BJ (cell line): ENCODE measurements at places on chromosomes 2 and 18. TPM values are rescaled to one million over a fixed set of nuclear protein-coding genes. Genes with fewer than 3 reads are reported as not detected.

The TAF4B gene
- polyA plus RNA-seq, result 1.1 TPM in 2 replicates

The MC4R gene
- not detected in 2 replicates for polyA plus RNA-seq

The FTCDNL1 gene
- 0.29 and 0.31 TPM in 2 replicates for polyA plus RNA-seq

The LYPD1 gene
- polyA plus RNA-seq, result 9.2 and 9.6 TPM in 2 replicates

The NTSR2 gene
- not detected in 2 replicates for polyA plus RNA-seq

The THOC1 gene
- 8.7 and 23.7 TPM in 2 replicates for polyA plus RNA-seq

The HOXD13 gene
- 0.43 and 0.71 TPM in 2 replicates for polyA plus RNA-seq

The LHCGR gene
- not detected in 2 replicates for polyA plus RNA-seq

The GAD1 gene
- polyA plus RNA-seq, result 0.25 and 0.63 TPM in 2 replicates

DNA sequence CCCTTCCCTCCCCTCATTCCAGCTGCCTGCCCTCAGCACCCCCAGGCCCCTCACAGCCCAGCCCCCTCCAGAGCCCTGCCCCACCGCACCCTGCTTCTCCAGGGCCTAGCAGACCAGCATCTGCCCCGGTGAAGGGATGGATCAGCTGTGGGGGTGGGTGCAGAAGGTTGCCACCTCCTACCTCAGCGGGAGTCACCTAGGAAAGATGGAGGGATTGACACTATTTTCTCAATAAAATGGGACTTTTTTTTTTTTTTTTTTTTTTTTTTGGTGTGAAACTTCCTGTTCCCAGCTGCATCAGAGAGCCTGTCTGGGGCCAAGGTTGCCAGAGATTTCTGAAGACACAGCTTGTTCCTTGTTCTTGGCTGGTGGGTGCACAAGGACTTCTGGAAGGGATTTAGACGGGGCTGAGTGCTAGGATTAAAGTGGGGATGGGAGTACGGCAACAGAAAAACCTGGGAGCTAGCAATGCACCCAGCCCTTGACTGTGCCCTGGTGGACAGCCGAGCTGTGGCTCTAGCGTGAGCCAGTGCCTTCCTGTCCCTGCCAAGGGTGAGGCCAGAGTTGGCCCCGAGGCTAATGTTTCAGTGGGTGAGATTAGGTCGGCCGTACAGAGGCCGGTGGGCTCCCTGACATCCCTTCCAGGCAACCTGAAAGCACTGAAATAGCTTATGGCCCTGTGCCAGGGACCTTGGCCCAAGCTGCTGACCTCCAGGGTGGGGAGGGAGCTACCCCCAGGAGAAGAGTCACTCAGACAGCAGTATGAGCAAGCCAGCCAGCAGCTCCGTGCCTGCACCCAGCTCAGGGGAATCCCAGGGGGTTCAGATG is 4.6 kb downstream of the B3GNT7 start:
- no peak for DNase-seq

DNA sequence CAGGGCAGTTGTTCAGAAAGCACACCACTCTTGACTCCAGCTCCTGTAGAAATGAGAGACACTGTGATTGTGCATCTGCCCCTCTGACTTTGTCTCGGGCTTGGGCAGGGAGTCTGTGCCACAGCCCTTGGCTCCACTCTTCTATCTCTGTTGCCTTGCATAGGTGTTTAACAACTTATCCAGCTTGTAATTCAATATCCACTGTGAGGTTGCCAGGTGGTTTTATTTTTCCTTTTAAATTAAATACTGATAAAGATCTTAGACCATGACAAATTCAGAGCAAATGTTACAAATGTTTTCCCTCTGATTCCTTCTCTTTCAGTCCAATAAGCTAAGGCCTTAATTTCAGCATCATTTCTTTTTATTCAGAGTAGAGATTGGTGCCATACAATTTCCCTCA is 421.7 kb downstream of the STK39 start:
- no peak for DNase-seq

DNA sequence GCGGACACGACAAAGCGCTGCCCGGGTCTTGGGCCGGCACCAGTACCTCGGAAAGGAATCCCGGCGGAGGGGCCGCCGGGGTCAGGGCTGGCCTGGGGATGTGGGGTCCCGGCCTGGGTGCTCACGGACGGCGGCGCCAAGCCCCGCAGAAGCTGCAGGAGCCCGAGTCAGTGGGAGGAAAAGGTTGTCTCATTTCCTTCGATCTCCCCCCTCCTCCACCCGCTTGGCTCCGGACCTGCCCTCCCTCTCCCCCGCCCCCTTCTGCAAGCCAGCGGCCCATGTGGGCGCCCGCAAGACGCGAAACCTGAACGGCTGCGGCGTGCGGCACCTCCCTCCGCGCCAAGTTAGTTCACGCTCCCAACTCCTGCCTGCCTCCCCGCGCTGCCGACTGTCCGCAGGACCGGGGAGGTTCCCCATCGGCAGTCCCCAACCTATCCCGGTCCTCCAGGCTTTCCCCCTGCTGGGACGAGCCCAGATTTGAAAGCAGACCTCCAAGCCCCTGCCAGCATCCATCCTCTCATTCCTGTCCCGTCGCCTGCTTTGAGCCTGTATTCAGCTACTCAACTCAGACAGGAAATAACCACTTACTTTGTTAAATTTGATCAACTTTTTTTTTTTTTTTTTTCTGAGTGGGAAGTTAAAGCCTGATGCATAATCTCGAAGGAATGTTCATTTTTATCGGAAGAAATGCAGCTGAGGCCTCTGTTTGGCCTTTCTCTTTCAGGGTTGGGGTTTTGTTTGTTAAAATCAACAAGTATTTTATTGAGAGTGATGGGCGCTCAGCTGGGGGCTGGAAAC is at the start of gene EVA1A:
Gene EVA1A (minus strand): TSS at position 172 of the 798 bp plus-strand sequence. CDS start 42,799 bp downstream, outside the sequence.
- peak; percentile 39 for DNase-seq

DNA sequence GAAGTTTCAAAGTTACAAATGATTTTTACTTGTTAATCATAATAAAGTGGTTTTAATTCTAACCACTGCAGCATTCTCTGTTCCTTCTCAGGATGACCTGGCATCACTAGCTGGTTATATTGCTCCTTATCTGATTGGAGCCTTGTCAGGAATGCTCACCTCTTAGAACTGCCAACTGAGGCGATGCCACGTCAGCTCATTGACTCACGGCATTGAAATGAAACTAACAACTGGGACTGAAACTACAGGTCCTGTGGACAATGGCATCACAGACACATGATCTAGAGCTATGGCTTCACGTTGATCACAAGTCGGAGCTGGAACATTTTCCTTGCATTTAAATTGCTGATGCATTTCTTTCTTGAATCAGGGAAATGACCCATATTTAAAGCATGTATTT is 54.9 kb upstream of the MAP2 start:
- DNase-seq, result peak; percentile 86

DNA sequence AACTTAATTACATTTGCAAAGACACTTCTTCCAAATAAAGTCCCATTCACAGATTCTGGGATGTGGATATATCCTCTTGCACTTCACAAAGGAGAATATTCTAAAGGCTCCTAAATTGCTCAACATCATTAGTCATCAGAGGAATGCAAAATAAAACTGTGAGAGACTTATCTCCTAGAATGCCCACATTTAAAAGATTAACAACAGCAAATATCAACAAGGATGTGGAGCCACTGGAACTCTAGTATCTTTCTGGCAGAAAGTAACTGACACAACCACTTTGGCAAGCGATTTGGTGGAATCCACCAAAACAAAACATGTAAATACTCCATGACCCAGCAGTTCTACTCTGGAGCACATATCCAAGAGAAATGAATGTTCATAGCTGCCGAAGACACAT is 4.6 kb downstream of the NEU2 start:
- DNase-seq, result no peak

- no peak for DNase-seq
Observed at GRCh38 chr2:179226961-179227259, 37.7 kb downstream of the SESTD1 start.

DNA sequence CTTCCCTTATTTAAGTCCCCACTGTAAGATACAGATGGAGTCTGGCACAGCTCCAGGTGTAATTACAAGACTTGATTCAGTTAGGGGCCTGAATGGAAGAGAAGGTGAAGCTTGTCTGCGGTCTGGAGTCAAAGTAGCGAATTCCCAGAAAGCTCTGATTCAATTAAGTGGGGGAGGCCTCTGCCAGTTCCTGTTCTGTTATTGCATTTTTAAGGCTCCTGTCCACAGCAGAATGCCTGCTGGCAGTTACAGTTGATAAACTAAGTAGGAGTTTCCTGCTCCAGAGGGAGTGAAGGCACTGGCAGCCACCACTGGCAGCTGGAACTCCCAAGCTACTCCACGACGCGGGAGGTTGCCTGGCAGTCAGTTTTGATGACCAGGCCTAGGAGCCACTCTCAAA is 181.1 kb downstream of the SOCS6 start:
- DNase-seq, result no peak
